ENCODE measurements at places on chromosomes 3 and 15.

DNA sequence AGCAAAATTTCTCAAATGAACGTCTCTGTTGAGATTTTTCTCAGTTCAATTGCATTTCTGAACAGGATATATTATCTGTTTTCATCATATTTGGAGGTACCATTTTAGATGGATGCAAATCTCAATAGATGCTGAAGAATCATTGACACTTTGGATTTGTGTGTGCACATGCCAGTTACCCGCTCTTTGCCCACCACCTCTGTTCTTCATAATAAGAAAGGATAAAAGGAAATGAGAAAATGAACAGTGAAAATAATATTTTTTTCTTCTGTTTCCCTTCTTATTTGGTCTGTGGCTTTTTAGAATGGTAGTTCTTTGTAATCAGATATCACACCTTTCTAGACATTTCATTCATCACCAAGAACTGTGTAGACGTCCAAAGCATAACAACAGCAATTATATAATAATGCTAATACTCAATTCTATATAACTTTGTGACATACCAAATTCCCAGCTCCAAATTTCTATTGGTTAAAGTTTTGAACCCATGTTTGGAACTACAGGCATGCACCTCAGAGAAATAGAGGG, 256.7 kb upstream of the SATB1 start:
- DNase-seq: no peak

DNA sequence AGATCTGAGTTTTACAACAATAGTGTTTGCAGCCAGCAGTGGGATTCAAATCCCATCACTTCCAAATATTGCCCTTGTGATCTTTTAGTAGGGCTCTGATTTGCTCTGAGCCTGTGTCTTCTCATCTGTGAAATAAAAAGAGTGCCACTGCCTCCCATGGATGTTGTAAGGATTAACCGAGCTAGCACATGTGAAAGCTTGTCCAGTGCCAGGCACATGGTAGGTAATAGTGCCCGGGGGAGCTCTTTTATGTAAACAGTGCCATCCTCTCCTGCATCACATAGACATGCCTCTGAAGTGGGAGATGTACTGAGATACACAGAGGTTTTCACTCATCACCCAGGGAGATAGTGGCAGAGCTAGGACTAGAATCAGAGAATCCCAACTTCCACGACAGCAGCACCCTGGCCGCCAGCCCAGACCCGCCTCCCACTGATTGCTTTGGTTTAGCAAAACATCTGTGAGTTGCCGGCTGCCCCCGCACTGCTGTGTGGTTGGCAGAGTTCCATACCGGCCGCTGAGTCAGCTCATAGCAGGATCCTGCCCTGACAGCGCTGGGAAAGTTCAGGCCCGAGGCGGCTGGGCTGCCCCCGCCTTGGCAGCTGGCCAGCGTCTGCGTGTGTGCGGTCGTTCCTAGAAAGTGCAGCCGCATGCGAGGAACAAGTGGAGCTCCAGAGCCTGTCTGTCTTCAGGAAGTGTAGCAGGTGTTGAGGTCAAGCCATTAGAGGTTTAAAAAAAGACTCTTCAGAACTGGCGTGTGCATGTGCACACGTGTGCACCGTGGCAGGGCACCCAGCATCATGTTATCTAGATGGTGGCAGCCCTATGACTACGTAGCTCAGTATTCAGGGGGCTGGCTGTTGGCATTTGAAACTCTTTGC, 5.0 kb downstream of the ARID3B start:
- DNase-seq: peak; percentile 99

DNA sequence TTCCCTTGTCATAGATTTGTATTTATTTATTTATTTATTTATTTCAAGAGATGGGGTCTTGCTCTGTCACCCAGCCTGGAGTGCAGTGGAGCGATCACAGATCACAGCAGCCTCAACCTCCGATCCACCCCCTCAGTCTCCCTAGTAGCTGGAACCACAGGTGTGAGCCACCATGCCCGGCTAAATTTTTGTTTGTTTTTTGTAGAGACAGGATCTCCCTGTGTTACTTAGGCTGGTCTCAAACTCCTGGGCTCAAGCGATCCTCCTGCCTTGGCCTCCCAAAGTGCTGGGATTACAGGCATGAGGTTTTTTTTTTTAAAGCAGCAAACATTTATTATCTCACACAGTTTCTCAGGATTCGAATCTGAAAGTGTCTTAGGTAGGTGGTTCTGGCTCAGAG, 2.5 kb downstream of the TTBK2 start:
- no peak for DNase-seq

- no peak for DNase-seq
These were observed 826.8 kb upstream of the NR2F2 start for GRCh38 chr15:95503640-95504225.

DNA sequence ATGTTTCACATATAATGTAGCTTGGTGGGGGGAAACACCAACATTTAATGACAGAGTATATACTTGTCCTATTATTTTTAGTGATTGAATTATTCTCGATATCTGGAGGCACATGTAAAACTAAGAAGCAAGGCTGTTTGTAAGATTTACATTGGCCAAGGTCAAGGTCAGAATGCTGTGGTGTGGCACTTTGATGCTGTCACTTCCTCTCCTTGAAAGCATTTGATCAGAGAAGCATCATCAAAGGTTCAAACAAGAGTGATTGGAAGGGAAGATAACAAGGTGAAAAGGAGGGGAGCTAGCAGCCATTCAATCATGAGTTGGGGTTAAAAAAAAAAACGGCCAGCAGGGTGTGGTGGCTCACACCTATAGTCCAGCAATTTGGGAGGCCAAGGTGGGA, 26.4 kb downstream of the RTF1 start:
- DNase-seq: no peak

DNA sequence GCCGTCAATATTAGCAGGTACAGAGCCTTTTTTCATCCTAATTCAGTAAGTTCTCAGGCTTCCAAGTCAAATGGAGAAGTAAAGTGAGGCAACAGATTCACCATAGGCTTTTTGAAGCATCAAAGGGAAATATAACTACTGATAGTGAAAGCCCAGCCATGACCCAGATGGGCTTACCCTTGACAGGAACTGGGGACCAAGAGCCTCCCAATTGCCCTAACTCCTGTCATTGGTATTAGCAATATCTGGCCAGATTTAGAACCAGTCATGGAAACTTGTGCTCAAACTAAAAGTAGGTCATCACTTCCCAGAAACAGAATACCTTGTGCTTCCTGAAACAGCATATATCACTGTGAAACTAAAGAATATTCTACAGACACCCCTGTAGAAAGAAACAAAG, 33.0 kb downstream of the NME9 start:
- no peak for DNase-seq

DNA sequence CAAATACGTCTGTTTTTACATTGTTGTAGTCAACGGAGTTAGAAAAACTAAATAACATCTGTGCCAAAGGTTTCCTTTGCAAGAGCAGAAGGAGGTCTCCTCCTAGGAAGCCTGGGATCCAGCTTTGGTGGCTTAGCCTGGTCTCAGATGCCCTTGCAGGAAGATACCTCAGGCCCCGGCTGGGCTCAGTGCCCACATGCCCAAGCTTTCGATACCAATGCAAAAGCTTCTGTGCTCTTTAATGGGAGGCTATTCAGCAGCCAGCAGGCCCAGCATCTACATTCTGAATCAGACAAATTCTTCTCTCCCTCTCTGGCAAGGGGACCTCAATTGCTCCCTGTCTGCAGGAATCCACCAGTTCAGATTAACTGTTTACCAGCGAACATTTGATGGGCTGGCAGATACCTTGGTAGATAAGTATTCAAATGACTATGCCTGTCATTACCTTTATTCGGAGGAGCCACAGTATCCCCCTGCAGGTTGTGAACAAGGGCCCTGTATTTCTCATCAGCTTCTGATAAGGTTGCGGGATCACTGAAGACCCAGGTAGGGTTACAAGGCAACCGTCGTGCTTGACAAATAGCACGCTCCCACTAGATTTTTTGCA, 180.1 kb upstream of the KBTBD8 start:
- no peak for DNase-seq

DNA sequence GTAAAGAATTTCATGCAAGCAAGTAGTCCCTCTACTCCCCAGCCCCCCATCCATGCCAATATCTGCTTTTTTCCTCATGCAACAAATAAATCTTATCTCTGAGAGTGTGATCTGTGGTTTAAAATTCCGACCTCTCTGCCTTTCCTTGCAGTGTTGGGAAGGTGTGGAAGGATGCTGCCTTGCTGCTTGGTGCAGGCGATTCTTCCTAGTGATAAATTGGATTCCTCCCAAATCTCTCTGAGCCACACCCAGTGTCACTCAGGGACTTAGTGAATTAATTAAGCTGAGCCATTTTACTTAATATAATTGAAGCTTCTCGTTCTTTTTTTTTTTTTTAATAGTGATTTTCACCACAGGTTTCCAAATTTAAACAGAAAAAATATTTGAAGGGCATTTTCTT, 3.4 kb downstream of the GAP43 start:
- DNase-seq: no peak

- DNase-seq: peak; percentile 36
These were observed 290.5 kb upstream of the GADL1 start for GRCh38 chr3:31185062-31185357.
